SHP77 (cell line): ENCODE measurements at places on chromosomes 4 and X.
A peak's percentile ranks its signal among the peaks of the same experiment; 100 is the strongest.

- no peak for DNase-seq
Measured at GRCh38 chr4:13642170-13642950, 14.8 kb upstream of the BOD1L1 start.

DNA sequence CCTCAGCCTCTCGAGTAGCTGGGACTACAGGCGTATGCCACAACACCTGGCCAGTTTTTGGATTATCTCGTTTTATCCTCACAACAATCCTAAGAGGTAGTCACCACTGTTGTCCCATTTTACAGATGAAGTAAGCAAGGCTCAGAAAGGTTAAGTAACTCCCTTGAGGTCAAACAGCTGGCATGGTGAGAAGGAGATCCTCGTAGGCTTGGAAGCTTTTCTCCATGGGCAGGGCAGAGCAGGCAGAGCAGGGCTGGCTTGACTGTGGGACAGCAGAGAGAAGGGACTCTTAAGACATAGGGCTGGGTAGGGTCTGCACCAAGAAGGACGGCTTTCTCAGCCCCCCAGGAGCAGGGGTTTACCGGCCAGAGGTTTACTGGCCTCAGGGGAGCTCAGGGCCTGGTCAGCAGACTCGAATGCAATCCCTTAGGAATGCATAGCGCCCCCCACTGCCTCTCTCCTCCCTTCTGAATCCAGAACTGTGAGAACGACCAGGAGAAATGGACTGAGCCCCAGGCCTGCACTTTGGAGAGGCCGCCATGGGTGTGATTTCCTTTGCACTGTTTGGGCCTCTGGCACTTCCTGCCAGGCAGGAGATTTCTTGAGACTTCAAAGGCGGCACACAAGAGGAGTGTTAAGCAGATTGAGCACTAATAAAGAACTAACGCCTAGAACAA lies 14.0 kb upstream of the CDKN2AIP start:
- no peak for DNase-seq

DNA sequence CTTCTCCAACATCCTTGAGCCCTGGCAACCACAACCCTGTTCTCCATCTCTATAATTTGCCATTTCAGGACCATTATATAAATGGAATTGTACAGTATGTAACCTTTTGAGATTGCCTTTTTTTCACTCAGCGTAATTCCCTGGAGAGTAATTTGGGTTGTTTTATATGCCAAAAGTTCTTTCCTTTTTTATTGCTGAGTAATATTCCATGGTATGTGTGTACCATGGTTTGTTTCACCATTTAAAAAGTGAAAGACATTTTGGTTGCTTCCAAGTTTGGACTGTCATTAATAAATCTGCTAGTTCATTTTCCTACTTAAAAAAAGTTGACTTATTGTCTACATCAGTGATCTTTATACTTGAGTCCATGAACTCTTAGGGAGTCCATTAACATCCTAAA lies 33.0 kb upstream of the SMIM10 start:
- DNase-seq, result no peak

DNA sequence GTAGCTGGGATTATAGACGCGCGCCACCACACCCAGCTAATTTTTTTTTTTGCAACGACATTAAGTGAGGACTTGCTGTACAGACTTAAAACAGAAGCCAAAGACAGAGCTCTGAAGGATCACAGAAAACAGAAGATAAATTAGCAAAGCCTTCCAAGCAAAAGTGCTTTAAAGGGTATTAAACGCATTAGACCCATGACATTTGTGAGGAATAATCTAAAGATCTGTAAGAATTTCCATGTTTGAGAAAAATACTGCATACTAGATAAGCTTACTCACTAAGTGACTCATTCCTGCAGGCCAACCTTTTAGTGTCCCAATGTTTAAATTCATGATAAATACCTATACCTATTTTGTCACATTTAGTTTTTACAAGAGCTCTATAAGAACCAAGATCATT lies 27.4 kb downstream of the SMARCA1 start:
- DNase-seq, result no peak

- no peak for DNase-seq
Measured at GRCh38 chr4:139961344-139961946, 192.5 kb downstream of the MAML3 start.

GRCh38 chr4:121344098-121344497 lies 36.7 kb downstream of the QRFPR start:
- DNase-seq, result no peak

DNA sequence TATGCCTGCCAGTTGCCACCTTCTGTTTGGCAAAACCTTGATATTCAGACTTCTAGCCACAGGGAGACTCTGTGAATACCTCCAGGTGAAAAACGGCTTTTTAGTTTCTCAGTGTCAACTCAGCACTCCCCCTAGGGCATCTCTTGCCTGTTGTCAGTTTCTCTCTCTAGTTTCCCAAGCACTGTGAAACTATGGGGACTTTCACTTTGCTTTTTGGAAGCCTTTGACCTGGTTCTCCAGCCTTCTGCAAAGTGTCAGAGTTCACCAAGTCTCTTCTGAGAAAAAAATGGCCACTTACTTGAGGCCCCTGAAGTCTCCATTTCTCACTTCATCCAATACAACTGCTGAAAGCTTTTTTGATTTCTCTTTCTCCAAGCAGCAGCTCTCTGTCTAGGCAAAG lies 521.5 kb downstream of the INPP4B start:
- no peak for DNase-seq

DNA sequence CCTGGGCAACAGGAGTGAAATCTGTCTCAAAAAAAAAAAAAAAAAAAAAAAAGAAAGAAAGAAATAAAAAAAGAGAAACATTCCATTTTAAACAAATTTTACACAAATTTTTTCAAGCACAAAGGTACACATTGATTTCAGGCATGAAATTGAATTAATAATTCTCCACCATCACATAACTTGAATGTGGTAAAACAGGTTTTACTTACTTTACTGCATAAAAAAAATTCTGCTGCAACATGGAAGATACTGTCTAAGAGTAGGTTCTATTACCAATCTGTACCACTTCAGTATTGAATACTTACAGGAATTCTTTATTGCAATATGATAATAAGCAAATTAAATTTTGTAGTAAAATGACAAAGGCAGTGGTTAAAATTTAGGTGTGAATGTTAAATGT lies 271.6 kb upstream of the ARSJ start:
- DNase-seq, result no peak

- DNase-seq, result no peak
Measured at GRCh38 chr4:86717651-86718050, 123.5 kb downstream of the PTPN13 start.

- DNase-seq, result peak; percentile 16
Measured at GRCh38 chr4:89482251-89482650, 174.7 kb upstream of the GPRIN3 start.

DNA sequence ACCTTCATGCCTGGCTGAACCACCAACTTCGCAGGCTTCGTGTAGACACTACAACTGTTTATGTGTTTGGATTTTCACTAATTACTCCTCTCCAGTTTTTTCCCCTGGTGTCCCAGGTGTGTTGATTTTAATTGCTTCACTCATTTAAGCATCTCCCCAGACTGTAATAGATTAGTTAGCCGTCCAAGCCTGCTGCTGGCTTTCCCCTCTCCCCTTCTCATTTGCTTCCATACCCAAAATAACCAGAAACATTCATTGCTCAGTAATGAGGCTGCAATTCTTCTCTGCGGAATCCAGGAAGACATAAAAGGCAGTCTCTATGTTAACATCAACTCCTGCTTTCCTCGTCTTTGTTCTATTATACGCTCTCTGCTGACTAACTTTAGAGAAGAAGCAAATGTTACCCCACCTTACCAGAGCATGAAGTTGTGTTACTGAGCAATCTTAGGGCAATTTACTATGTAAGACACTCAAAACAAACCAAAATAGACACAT lies 37.9 kb upstream of the SCRG1 start:
- DNase-seq, result no peak

GRCh38 chr4:81946996-81947395 lies 426.8 kb downstream of the HNRNPD start:
- no peak for DNase-seq

- DNase-seq, result no peak
Measured at GRCh38 chrX:19867411-19867732, 20.0 kb downstream of the SH3KBP1 start.

GRCh38 chrX:78643874-78644273 lies 15.3 kb downstream of the RTL3 start:
- no peak for DNase-seq

GRCh38 chrX:39331082-39331704 lies 529.9 kb downstream of the MID1IP1 start:
- no peak for DNase-seq

DNA sequence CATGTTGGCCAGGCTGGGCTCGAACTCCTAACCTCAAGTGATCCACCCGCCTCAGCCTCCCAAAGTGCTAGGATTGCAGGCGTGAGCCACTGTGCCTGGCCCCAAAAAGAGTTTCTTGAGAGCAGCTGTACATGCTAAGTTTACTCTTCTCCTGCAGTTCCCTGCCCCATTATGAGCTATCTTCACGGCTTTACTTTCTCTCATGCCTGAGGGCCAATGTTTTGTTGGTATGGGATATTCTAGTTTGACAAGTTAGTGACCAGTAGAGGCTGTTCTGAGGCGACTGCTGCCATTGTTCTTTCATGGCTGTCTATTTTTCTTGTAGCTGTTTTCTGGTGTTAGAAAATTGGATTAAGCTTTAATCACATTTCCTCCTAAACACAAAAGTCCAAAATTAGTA lies 78.0 kb upstream of the STX18 start:
- DNase-seq, result no peak

DNA sequence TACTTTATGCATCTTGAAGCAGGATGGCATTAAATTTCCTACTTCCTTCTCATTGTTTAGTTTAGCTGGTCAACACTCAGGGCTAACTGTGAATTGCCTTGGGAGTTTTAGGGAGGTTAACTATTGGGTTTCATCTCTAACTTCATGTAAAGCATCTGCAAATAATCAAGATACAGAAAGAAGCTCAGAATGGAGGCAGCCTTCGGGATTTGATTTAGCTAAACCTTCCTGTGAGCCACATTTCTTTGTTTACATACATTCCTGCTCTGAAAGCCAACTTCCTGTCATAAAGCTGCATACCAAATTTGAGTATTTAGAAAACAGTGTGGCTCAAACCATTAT lies 131.7 kb upstream of the PCDH18 start:
- DNase-seq, result no peak

GRCh38 chrX:154724993-154725756 lies 25.7 kb downstream of the GAB3 start:
- DNase-seq, result no peak

- no peak for DNase-seq
Measured at GRCh38 chrX:151725338-151725614, 9.3 kb upstream of the CNGA2 start.

- no peak for DNase-seq
Measured at GRCh38 chrX:148530464-148531077, 30.2 kb downstream of the AFF2 start.

DNA sequence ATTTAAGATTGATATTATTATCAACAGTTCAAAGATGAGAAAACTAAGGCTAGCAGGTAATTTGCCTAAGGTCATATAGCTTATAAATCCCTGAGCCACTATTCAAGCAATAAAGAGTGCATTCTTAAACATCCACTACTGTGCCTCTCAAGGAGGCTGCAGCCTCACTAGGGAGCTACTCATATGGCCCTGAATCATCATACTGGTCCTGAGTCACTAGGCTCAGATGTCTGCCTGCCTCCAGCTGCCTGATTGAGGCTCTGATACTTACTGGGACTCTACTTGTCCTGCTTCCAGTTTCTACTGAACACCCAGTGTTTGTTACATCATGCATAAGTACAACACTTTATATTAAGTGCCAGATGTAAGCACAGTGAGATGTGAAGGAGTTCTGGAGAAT lies 110.7 kb downstream of the AASDH start:
- no peak for DNase-seq

DNA sequence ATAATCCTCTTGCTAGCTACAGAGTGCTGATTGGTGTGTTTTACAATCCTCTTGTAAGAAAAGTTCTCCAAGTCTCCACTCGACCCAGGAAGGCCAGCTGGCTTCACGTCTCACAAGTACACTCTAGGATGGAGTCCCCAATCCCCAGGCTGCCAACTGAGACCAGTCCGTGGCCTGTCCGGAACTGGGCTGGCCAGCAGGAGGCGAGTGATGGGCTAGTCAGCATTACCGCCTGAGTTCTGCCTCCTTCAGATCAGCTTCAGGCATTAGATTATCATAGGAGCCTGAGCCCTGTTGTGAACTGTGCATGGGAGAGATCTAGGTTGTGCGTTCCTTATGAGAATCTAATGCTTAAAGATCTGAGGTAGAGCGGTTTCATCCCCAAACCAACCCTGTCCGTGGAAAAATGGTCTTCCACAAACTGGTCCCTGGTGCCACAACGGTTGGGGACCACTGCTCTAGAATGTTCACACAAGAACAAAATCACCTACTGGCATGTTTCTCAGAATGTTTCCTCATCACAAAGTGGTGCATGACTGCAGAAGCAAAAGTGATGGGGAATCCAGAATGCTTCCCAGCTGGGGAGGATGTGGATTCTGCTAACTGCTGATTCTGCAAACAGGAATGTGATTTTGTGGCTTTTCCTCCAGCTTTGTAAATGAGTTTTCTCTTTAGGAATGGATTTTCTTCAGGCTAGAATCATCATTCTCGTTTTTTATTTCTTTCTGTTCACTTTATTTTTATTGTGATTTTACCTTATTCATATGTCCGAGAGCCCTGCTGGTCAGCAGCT lies 40.9 kb downstream of the SEPTIN11 start:
- DNase-seq, result no peak

- DNase-seq, result no peak
Measured at GRCh38 chrX:75546724-75547511, 24.1 kb upstream of the ZDHHC15 start.

- no peak for DNase-seq
Measured at GRCh38 chr4:25120146-25120940, 39.9 kb downstream of the SEPSECS start.
